Activated CD4-positive, alpha-beta T cell treated with anti-CD3 and anti-CD28 coated beads, Interleukin-2, Interleukin-6, amounts not matched to agents 100 ng/mL and 50 ng/mL, durations not matched to agents 16 hours and 8 hours (primary cell): ENCODE measurements at places on chromosomes 6 and 20.

DNA sequence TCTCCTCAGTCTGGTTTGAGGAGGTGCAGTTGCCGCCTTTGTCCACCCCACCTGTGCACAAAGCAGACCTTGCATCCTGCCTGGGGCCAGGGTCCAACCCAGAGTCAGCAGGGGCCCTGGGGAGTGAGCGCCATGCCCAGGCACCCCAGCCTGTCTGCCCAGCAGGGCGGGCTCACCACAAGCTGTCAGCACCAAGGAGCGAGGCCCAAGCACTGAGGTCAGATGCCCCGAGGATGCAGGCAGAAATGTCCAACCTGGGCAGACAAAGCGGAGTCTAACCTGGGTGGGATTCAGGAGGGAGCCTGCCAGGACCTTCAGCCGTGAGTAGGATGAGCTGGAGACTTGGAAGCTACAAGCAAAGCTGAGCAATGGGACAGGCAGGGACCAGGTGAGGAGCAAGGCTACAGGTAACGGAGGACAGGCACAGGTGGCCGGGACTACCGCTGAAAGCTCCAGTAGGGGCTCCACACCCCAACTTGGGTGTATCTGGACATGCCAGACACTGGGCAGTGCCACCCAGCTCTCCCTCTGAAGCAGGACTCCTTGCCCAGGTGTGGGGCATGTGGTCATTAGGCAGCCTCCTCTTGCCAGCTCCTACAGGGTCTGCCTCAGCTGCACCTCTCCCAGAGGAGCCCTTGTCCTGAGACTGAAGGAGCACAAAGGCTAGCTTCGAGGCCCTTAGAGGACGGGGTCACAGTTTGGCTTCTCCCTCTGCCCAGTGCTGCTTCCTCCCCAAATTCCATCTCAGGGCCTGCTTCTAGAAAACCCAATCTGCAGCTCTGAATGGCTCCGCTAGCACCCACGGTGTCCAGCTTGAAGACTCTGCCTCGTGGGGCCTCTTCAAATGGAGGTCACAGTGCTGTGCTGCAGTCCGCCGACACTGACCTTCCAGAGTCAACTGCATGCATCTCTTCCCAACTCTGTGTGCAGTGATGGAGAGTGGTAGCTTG lies 210.6 kb upstream of the CDYL start:
- DNase-seq: no peak

GRCh38 chr6:25147223-25147622 lies 132.0 kb upstream of the CARMIL1 start:
- DNase-seq: no peak

DNA sequence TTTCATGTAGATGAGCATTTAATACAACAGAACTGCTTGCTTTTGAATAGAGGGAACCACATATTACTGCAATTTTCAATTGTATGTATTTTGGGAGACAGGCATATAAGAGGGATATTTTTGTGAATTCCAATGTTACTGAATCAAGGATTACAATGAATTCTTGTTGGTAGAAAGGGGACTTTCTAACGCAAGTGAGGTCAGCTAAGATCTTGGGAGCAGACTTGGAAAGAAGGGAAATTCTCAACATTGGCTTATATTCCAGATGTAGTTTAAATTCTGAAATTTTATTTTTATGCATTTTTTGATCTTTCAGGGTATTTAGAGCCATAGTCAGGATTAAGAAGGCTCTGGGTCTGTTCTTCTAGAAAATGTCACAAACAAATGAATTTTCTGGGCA lies 43.3 kb upstream of the CTAGE9 start:
- DNase-seq: no peak

GRCh38 chr6:166375013-166375412 lies 7.7 kb downstream of the MPC1 start:
- DNase-seq: no peak

DNA sequence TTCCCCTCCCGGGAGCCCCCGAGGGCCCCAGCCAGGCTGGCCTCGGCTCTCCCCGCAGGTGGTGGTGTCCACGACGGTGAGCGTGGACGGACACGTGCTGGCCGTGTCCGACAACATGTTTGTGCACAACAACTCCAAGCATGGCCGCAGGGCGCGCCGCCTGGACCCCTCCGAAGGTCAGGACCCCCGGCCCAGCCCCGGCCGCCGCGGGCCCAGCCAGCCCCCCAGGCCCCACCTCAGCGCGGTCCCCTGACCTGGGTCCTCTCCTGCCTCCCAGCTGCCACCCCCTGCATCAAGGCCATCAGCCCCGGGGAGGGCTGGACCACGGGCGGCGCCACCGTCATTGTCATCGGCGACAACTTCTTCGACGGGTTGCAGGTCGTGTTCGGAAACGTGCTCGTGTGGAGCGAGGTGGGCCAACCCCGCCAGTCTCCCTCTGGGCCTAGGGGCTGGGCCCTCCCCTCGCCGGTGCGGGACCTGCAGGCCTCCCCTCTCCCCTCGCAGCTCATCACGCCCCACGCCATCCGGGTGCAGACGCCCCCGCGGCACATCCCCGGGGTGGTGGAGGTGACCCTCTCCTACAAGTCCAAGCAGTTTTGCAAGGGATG lies 51.0 kb downstream of the CPXM1 start:
- DNase-seq: no peak

DNA sequence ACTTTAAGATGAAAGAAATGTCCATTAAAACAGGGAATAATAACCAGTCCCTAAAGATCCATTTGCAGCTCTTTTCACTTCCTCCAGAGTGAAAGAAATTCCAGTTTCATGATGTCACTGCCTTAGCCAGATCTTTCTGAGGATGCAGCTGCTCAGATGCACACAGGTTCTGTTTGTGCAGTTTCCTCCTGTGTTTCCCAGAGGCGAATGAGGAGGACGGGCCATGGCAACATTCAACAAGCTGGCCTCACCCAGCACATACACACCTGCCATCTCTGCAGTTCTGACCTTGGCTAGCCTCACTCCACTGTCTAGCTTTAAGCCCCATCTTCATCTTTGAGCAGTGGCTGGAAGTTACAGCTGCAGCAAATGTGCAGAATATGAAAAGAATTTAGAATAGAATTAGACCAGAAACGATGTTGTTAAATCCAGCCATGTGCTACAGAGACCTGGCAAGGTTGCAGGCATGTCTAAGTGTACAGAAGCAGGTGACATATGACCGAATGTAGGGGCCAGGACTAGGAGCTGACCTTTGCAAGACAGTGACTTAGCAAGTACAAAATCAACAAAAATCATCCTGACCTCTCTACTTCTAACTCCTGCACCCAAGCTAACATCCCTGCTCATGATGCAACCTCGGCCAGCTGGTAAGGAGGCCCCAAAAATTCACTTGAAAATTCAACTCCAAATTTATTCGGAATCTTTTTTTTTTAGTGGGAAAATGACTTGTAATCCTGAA lies 35.0 kb downstream of the FAM50B start:
- DNase-seq: no peak

DNA sequence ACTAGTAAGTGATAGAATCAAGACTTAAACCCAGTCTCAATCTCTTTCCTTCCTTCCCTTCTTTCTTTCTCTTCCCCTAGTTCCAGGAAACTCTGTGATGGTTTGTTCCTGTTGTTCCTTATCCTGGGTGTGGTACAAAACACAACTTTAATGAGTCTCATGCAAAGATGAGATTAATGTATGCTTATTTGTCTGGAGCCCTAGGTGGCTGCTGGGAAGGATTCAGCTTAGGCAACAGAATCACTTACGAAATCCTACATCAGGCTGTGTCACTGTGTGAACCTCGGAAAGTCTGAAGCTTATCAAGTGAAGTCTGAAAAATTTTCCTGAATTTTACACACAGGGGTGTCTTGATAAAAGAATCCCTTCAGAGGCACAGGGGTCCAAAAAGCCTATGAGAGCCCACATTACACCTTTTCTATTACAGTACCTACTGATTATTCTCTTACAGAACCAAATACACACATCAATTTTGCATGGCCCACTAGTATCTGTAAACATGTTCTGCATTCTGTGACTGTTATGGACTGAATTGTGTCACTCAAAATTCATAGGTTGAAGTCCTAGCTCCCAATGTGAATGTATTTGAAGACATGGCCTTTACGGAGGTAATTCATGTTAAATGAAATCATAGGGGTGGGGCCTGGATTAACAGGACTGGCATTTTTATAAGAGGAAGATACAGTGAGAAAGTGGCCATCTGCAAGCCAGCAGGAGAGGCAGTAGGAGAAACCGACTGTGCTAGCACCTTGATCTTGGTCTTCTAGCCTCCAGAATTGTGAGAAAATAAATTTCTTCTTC lies 144.7 kb downstream of the MYB start:
- no peak for DNase-seq

GRCh38 chr20:20446001-20446400 lies 78.1 kb downstream of the INSM1 start:
- no peak for DNase-seq
